ENCODE measurements at places on chromosomes 11 and 22.
A peak's percentile ranks its signal among the peaks of the same experiment; 100 is the strongest.

- peak; percentile 70 for DNase-seq
Observed at GRCh38 chr11:62665599-62666258, 617 bp downstream of the CSKMT start.

GRCh38 chr11:63459586-63459985, 31.4 kb downstream of the PLAAT5 start:
- DNase-seq = no peak

GRCh38 chr11:113517361-113517760, 42.2 kb upstream of the DRD2 start:
- DNase-seq = no peak

DNA sequence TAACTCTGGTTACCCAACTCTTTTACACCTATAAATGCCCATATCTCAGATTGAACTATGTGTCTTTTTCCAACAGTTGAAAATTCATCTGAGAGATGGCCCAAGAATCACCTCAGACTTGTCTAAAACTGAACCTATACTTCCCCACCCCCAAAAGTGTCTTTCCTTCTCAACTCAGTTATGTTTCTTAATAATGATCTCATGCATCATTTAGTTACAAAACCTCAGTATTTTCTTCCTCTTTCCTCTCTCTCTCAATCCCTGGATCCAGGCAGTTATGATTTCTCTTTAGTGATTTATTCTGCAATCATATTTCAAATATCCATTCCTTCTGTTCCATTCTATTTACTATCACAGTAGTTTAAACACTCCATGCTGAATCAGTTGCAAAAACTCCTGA, 32.3 kb upstream of the ADSL start:
- no peak for DNase-seq

GRCh38 chr11:120261321-120261720, 21.4 kb downstream of the POU2F3 start:
- no peak for DNase-seq

DNA sequence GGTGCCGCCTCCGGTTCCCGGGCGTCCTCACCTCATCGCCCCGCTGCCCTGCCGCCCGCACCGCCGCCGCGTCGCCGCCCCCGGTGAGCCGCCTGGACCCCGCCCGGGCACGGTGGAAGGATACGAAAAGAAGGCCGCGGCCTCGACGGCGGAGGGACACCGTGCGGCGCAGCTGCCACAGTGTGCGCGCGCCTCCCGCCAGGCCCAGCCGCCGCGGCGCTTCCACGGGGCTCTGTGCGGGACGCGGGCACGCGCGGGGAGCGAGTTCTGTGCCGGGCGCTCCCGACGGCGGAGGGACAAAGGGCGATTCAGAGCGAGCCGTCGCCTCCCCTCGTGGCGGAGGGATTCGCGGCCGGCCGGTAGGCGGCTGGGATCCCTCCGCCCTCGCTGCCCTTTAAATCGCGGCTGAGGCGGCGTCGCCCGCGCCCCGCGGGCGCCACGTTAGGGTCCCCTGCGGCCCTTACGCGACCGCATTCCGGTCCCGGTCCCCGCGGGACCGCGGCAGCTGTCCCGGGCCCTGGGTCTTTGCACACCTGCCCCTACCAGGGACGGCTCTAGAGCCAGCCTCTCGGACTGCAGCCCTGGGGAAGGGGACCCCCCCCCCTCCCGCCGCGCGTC, 568 bp upstream of the KMT5B start:
- DNase-seq = peak; percentile 95

DNA sequence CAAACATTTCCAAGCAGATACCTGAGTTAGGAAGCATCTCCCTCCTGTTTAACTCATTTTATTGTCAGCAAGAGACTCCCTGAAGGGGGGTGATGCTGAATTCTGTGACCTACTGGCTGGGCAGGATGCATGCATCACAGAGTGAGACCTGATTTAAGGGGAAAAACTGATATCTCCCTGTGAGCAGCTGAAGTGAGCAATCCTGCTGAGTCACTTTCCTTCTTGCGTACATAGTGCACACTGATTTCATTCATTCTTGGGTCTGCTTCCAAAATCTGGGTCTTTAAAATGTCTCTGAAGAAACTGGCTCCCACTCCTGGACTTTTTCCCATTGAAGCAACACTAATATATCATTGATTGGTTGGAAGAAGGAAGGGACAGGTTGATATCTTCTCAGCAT, 23.3 kb downstream of the P4HA3 start:
- DNase-seq = no peak

GRCh38 chr11:72671152-72672099, 2.8 kb downstream of the PDE2A start:
- no peak for DNase-seq

- DNase-seq = no peak
Observed at GRCh38 chr22:22060200-22061084, 77.9 kb upstream of the TOP3B start.

DNA sequence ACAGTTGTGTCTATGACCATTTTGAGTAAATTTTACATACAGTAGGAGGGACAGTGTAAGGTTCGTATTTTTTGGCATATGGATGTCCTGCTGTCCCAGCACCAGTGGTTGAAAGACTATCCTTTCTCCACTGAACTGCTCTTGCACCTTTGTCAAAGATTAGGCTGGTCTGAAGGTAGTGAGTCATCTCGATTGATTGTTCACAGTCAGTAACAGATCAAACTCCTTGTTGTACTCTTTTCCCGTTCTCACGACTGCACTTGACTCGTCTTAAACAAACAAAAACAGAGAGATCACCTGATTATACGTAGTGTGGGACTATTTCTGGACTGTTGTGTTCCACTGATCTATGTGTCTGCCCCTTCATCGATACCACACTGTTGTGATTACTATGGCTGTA, 77.1 kb downstream of the DGCR2 start:
- no peak for DNase-seq

DNA sequence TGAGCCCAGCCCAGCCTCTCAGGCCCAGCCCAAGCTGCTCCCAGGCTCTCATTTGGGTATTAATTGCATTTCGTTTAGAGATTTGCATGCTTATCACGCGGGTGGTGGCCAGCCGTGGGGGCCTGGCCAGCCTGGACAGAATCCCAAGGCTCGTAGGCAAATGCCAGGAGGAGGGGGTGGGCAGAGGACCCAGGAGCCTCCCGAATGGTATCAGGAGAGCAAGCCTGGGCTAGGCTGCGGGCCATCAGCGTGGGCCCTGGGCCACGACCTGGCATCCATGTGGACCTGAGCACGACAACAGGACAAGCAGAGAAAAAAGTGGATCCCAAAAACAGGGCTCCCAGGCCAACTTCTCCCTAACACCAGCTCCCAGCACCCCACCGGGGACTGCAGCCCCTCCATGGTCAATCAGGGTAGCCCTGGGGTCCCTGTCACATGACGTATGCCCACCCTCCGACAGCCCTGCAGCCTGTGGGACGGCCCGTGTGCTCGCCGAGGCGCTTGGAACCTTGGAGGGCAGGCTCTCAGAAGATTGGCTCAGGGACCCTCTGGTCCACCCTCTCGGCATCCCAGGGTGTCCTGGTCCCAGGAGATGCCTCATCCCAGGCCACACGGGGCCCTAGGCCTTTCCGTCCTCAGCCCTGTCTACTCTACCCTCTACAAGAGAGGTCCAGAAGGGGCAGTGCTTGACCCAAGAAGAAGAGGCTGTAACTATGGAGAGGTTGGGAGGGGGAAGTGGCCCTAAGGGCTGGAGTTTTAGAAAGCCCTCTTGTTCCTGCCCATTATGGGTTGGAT, 8.8 kb downstream of the ASCL2 start:
- no peak for DNase-seq

GRCh38 chr11:77250881-77251640, 50.4 kb downstream of the GDPD4 start:
- DNase-seq = no peak

DNA sequence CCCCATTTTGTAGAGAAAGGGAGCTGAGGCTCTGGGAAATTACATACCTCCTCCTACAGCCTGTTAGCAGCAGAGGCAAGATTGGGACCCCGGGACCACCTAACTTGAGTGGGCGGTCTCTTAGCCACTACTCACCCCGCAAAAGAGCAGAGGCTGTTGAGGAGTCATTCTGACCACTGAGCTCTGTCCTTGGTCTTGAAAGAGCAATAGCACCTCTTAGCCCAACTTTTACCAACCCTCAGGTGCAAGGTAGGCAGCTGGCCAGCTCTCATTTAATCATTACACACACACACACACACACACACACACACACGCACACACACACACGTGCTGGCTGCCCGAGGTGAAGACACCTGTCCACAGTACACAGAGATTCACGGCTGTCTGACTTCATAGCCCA, 115.8 kb upstream of the ASPHD2 start:
- DNase-seq = no peak

All from renal pelvis (tissue), 12 donors.